ENCODE measurements at places on chromosomes 13 and 19. TPM values are rescaled to one million over a fixed set of nuclear protein-coding genes. Genes with fewer than 3 reads are reported as not detected.

Gene KCNRG
- polyA plus RNA-seq, result 0.40 TPM

Gene RHPN2
- polyA plus RNA-seq, result 0.72 TPM

DNA sequence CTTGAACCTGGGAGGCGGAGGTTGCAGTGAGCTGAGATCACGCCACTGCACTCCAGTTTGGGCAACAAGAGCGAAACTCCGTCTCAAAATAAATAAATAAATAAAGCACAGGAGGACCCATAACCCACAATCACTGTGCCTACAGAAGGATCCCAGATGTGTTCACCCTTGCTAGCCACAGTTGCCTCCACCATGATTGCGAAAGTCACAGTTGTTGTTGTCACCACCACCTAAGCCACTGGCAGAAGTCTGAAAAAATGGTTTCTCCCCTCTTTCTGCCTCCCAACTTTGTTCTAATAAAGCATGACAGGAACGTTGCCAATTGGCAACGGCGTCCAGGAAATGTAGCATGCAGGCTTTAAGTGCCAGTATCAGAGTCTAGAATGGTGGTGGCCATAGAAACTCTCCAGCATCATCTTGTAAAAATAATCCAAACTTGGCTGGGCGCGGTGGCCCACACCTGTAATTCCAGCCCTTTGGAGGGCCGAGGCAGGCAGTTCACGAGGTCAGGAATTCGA is 2.2 kb upstream of the EPS15L1 start:
- DNase-seq, result no peak

- DNase-seq, result no peak
Measured at GRCh38 chr13:33480561-33480960, 195.0 kb upstream of the STARD13 start.

DNA sequence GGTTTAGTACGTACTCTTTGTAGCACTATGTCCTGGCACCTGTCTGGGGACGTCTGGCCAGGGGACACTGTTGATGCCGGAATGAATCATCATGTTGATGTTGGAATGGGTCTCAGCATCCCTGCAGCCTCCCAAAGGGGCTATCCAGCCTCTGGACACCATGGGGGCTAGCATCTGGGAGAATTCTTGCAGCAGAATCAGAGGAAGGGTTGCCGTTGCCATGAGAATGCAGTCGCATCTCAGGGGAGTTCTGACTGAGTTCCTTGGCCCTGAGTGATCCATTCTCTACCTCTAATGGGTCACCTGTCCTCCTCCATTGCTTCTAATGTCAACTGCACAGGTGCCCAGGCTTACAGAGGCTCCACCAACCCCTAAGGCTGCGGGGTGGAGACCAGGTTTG is 129.1 kb downstream of the UQCRFS1 start:
- DNase-seq, result no peak

DNA sequence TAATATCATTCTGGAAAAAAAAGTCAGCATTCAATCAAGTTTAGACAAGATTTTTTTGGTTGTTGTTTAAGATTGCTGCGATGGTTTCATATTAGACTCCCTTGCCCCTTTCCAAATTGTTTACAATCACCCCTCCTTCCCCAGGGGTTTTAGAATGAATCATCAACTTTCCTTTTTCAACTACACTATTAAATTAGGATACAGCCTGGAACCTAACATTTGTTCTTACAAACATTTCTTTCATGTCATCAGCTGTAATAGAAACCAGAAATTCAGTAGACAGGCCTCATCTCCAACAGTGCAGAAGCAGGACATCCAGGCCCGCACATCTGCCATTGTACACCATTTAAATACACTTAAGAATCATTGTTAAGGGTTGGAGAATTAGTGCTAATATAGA is 44.4 kb upstream of the WDFY2 start:
- DNase-seq, result no peak

All from adrenal gland (tissue), 19 donors.